ENCODE measurements at places on chromosomes 1 and 21. TPM values are rescaled to one million over a fixed set of nuclear protein-coding genes. Genes with fewer than 3 reads are reported as not detected.

DNA sequence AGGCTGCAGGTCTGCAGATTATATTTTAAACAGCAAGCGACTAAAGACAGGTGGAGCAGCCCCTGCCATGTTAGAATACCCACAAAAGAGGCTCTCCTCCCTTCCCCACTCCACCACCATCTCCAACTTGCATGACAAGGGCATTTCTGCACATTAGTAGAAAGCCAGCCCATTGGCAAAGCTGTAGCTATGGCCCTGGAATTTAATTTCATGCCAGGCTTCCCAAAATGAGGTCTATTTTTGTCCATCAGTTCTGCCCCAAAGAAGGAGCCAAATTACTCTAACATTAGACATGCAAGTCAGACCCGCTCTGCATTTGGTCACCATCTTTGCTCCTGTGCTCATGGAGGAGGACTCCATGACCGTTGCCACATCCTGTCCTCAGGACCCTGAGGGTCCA is 115.2 kb downstream of the LAMC2 start:
- no peak for DNase-seq

- no peak for DNase-seq
Observed at GRCh38 chr1:36696261-36696940, 213.7 kb upstream of the CSF3R start.

Gene COL24A1
- total RNA-seq = 1.1 TPM

- no peak for DNase-seq
Observed at GRCh38 chr1:191085121-191085520, 607.5 kb upstream of the BRINP3 start.

Gene ROR1
- total RNA-seq = 63.8 TPM

DNA sequence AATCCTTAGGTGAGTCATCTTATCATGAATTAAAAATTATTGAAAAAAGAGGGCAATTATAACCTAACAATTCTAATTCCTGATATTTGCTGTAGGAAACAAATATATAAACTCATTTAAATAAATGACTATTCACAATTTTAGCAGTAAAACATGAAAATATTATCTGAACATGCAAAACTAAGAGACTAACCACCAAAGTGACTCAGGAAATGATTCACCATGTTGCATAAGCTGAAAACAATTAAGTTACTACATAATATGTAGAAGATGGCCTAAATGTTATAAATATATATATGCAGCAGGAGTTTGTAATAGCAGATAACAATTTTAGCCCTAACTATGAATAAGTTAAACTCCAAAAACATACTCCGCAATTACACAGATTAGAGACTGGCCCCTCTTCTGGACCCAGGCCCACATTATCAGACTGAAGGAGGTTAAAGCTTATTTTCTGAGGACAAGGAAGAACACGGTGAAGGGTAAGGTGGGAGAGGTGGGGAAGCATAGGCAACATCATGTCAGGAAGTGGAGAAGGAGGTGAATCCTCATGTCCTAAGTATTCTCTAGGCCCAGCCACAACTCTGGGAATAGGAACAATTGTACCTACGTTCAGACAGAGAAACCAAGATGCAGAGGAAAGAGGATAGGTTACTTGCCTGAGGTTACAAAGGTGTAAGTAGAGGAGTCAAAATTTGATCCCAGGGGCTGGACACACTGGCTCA is 15.6 kb upstream of the AIM2 start:
- DNase-seq = no peak

Gene FNDC10
- total RNA-seq = 2.7 TPM

DNA sequence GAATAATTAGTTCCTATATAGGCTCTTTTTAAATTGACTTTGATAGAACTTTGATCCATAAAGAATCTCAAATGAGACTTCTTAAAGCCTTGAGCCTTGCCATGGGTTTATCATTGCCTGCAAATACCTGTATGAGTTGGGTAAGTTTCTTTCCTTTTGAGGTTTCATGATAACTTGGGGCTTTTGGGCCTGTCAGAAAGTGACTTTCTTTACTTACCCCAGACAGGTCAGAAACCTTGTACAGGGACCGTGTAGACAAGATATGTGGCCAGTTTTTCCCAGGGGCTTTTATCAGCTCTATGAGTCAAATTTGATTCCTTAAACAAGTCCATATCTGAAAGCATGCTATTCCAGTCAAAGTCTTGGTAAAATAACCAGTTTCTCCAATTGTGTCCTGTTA is 17.3 kb downstream of the KCTD3 start:
- no peak for DNase-seq

DNA sequence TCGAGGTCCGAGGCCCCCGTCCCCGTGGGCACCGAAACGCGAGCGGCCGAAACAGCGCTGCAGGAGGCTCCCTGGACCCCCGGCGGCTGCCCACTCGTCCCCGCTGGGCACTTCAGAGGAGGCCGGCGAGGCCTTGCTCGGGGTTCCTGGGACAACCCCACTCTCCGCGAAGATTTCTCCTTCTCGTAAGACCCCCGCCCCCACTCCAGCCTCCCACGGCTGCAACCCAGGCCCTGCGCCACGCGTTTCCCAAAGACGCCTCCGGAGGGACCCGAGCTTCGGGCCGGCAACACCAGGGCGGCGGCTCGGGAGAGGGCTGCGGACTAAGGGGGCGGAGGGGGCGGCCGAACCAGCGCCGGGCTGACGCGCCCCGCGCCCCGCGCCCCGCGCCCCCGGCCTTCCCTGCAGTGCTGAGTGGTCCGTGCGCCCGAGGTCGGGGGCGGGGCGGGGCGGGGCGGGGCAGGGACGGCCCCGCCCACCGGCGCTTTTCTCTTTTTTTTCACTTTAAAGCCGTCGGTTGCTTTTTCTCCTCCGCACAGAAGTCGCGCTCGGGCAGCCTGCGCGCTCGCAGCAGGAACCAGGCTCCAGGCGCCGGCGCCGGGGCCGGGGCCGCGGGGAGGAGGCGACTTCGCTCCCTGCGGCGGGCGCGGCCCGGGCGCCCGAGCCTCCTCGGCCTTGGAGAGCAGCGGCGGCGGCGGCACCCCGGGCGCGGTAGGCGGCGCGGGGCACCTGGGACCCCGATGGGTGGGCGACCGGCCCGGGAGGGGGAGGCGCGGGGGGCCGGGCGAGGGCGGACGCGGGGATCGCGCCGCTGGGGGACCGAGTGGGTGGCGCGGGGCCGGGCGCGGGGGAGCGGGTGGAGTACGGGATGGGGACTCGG is at the start of gene SPSB1:
Gene SPSB1 (plus strand): TSS at position 534 of the 880 bp plus-strand sequence. CDS start 62,998 bp downstream, outside the sequence.
- DNase-seq = peak; percentile 32

DNA sequence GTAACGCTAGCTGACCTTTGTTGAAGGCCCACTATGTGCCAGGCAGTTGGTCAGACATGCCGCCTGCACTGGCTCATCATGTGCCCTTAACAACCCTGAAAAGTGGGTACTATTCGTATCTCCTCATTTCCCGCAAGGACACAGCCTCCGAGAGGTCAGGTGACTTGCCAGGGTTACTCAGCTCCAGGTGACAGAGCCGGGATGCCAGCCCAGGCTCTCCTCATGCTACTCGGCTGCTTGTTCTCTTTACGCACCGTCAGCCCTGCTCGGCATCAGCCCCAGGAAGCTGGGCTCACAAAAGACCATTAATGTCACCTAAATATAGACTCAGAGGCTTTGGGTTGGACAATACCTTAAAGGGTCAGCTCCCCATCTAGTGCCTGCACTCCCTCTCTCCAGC is 29.0 kb downstream of the GRHL3 start:
- DNase-seq = no peak

DNA sequence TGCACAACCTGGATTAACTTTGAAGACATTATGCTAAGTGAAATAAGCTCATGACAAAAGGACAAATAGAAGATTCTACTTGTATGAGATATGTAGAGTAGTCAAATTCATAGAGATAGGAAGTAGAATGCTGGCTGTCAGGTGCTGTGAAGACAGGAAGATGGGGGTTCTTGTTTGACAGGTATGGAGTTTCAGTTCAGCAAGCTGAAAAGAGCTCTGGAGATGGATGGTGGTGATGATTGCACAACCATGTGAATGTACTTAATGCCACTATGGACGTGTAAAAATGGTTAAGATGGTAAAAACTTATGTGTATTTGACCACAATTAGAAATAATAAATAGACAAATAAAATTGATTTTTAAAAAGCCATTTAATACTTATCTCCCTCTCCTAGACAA is 169.8 kb upstream of the DUSP10 start:
- no peak for DNase-seq

- DNase-seq = no peak
Observed at GRCh38 chr1:184624626-184625025, 130.0 kb downstream of the EDEM3 start.

- no peak for DNase-seq
Observed at GRCh38 chr1:165300400-165300903, 56.1 kb downstream of the LMX1A start.

GRCh38 chr1:244180256-244180655 is 129.2 kb downstream of the ZBTB18 start:
- no peak for DNase-seq

Gene PTPN22
- not detected for total RNA-seq

GRCh38 chr1:17081439-17081838 is 27.6 kb upstream of the SDHB start:
- no peak for DNase-seq

DNA sequence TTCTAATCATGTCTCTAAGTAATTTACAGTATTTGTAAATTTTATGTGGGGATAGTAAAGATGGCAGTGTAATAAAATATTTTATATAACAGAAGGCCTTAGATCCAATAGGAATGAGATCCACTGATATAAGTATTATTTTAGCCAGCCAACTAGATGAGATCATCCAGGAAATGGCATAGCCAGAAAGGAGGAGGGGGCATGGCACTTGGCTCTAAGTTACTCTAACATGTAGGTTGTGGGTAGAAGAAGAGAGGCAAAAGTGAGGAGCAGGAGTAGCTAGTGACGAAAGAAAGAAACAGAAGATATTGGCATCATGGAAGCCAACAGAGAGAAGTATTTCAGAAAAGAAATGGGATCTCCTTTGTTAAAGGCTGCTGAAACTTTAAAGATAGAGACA is 426.1 kb downstream of the PTPRC start:
- no peak for DNase-seq

- DNase-seq = no peak
Observed at GRCh38 chr1:154446292-154446691, 41.1 kb downstream of the IL6R start.

DNA sequence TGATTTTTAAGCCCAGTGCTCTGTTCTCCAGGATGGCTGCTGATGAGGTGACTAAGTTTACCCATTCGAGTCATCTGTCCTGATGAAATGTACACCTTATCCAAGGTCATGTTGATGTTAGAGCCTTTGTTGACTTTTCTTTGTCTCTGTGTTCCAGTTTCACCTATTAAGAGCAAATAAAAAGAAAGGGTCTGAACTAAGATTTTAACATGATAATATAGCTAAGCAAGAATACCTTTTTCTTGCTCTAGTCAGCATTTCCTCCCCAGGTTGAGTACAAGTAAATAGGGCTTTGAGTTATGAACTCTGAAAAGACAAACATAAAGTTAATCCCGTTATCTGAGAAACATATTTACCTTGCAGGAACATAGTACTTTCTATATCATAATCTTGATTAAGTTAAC is 52.1 kb upstream of the GPR88 start:
- no peak for DNase-seq

DNA sequence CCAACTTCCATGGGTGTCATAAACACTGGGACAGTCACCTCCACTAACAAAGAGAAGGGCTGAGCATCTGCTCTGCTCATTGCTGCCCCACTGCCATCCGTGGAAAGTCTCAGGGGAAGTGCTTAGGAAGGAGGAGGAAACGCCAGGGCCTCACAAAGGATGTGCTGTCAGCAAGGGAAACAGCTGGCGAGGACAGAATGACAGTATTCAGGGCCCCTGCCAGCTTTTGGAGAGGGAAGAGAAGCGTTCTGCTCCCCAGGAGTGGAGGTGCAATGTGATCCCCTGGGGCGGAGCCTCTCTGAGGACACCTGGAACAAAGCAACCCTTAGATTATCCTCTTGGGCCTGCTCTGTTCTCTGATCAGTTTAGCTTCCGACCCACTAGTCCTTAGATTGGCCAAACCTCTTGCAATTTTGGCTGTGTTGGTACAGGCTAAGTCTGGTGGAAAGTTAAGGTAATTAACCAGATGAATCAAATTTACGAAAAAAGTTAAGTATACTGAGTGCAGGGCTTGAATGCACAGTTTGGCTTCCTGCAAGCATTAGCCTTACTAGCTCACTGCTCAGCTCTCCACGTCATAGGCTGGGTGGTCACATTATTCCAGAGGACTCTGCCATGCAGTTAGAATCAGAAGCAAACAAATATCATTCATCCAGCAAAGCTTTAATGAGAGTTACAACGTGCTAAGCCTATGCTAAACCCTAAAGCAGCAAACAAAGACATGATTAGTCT is 170.2 kb upstream of the NFIA start:
- DNase-seq = no peak

- DNase-seq = no peak
Observed at GRCh38 chr21:17460094-17460493, 52.7 kb upstream of the CXADR start.

DNA sequence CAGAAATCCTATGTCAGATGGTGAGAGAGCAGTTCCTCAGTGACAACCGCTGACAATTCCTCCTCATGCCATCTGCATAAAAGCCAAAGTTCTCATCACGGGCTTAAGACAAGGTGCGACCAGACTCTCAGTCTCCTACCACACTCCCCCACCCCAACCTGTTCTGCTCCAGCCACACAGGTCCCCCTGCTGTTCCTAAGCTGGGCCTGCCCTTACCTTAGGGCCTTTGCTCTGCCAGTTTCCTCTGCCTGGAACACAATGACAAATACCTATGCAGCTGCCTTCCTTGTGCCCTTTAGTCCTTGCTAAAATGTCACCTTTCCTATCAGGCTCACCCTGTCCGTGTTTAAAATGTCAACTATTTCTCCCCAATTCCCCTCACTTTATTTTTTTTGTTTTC is 382.2 kb downstream of the NTNG1 start:
- DNase-seq = no peak

DNA sequence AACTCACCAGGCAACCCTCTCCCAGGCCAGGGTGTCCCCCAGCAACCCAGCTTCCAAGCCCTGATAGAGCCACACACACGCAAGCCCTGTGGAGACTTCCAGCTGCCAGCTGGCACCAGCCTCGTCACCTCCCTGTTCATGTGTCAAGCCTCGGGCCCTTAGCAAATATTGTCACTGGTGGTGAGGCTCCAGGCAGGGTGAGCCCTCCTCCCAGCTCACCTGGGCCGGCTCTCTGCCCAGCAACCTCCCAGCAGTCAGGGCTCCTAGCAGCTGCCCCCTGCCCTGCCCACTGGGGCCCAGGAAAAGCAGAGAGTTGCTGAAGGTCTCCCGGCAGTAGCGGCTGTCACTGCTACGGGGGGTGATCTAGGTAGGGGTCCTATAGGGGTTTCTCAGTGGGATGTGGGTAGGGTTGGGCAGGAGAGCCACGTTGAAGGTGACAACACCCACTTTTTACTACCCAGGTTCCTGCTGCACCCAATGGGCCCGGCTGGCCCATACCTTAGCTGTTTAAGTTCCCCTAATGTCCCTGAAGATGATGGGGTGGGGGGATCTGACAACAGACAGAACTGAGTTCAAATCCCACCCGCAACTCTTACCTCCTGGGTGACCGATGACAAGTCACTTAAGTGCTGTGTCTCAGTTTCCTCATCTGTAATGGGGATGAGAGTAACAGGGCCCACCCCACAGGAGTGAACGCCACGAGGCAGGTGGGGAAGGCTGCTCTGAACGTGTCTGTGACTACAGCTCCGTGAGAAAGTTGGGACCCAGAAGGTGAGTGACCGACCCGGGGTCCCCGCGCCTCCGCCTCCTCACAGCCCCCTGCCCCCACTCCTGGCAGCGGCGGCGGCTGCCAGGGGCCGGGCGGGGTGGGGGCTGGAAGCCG is 678 bp downstream of the TTC39A start:
- no peak for DNase-seq

- DNase-seq = no peak
Observed at GRCh38 chr21:20800106-20800505, 198.1 kb upstream of the NCAM2 start.

Gene SPRR2B
- total RNA-seq = not detected

Gene GCSAML
- total RNA-seq = not detected

GRCh38 chr1:184101571-184101970 is 50.0 kb downstream of the TSEN15 start:
- DNase-seq = no peak
